Fibroblast of lung (primary cell): ENCODE measurements at places on chromosomes 12 and 14.

DNA sequence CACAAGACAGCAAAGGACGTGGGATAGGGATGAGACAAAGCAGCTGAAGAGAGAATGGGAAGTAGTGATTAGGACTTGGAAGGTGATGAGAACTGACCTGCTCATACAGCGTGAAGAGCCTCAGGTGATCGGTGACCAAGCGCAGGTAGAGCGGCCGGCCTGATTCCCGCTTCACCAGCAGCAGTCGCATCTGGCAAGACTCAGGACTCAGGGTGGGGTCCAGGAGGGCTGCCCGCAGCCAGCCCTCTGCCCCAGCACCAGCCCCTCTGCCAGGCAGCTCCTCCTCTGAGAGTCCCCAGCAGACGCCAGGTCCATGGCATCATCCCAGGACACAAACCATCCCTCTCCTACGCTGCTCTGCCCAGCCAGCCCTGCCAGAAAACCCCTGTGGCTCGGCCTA is 30.8 kb downstream of the TEP1 start:
- no peak for DNase-seq

DNA sequence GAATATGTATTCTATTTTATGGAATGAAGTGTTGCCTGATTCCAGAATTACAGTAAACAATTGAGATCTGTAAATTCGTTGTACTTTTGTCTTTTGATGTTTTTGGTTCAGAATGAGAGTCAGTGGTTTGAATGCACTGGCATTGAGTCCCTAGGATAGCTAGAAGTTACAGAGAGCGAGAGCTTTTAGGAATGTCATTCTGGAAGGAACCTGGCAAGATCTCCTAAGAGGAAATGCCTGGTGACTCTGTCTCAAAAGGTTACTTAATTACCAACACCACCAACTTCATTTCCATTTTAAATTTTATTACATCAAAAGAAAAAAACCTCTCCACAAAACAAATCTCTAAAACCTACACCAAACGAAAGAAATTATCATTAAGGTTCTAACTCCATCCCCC is 6.0 kb upstream of the CEBPE start:
- DNase-seq: no peak

DNA sequence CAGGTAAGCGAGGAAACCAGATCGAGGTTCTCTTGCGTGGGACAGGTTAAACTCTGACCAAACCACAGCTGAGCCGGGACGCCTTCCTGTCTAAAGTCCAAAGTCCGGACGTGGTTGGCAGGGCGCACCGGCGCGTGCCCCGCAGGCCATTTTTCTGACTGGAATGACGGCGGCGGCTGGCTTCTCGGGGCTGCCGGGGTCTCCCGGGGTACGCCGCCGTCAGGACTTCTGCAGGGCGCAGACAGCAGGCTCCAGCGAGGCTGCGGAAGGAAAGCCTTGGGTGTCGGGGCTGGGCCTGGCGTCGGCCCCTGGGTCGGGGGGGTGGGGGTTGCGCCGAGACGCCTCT is 32.8 kb downstream of the MIA2 start:
- peak; percentile 65 for DNase-seq

DNA sequence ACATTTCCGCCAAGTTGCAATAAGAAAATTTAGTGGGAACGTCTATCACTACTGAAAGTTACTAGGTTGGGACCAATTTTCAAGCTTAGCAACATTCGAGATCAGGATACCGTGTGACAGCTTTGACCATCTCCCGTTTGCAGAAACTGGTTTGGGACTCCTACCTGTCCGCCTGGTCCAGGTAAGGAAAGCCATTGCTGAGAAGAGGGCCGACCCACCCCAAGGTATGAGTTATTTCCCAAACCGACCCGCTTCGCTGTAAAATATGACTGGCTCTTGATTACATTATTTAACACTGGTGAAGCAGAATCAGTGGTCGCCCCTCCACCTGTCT is 271 bp downstream of the DNAI7 start:
- DNase-seq: no peak

DNA sequence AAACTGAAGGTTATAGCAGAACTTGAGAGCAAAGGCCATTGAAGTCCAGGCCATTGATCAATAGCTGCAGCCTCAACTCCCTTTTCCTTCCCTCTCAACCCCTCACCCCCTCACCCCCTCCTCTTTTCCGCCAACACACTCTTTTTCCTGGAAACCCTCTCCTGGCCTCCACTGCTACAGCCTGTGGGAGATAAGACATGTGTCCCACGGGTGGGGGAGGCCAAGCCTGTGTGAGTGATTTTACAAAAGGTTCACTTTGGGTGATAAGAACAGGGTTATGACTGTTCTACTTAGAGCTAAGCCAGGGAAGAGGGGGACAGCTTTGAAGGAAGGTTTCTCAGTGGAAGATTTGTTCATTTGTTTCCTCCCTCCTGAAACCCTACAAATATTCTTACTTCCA is 9.2 kb upstream of the FGF23 start:
- DNase-seq: no peak

DNA sequence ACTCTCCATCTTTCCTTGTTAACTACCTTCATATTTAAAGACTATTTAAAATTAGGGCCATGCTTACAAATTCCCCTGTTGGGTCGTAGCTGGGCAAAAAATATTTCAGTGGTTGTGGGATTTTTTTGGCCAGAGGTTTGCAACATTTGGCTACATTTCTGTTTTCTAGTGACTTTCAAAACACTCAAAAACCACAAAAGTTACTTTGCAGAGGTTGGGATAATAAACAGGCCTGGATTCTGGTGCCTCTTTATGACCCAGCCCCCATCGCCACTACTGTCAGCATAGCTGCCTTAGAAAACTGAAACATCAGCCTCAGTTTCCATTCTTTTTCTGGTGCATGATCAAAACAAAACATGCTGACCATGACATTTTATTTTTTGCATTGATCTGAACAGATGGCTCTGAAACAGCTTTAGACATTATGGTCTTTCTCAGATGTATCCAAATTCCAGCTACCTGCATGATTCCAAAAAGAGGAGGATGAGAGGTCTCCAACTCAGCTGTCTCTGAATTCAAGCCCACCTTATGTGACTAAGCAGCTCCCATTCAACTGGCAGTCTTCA is 5.2 kb downstream of the DPF3 start:
- DNase-seq: peak; percentile 62
